Stimulated activated CD4-positive, alpha-beta T cell treated with anti-CD3 and anti-CD28 coated beads, Interleukin-15, amount 100 ng/mL, for 1 hour (primary cell): ENCODE measurements at places on chromosomes 1 and 21.

- DNase-seq = no peak
These were observed 49.0 kb upstream of the OLFM3 start for GRCh38 chr1:102045752-102046151.

GRCh38 chr1:2927393-2928360, 93.6 kb upstream of the ACTRT2 start:
- DNase-seq = no peak

DNA sequence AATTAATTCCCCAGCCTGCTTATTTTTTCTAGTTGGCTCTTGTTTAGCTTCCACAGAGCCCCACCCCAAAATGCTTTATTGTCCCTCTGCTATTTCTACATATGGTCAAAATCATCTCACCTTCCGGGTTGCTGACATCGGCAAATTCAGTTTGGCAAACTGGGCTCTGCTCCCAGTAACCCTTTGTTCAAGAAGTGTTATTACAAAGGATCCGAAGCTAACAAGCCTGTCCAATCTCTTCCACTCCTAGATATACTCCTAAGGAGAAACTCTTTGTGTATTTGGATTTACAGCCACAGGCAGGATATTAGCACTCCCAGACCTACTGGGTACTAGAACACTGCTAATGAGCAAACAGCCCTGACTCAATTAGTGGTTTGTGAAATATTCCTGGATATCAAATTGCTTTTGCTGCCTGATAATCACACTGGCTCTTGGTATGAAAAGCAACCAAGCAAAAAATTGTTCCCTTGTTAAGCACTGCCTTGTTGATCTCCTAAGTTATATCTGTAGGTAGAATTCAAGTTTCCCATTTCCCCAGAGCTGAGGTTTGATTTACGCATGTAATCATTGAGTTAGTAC, 4.0 kb downstream of the JUN start:
- DNase-seq = no peak

GRCh38 chr1:208825300-208825699, 581.1 kb upstream of the PLXNA2 start:
- no peak for DNase-seq

- no peak for DNase-seq
These were observed 225.8 kb downstream of the VAV3 start for GRCh38 chr1:107739201-107739600.

GRCh38 chr1:233331676-233332519, 4.4 kb downstream of the MAP3K21 start:
- no peak for DNase-seq

DNA sequence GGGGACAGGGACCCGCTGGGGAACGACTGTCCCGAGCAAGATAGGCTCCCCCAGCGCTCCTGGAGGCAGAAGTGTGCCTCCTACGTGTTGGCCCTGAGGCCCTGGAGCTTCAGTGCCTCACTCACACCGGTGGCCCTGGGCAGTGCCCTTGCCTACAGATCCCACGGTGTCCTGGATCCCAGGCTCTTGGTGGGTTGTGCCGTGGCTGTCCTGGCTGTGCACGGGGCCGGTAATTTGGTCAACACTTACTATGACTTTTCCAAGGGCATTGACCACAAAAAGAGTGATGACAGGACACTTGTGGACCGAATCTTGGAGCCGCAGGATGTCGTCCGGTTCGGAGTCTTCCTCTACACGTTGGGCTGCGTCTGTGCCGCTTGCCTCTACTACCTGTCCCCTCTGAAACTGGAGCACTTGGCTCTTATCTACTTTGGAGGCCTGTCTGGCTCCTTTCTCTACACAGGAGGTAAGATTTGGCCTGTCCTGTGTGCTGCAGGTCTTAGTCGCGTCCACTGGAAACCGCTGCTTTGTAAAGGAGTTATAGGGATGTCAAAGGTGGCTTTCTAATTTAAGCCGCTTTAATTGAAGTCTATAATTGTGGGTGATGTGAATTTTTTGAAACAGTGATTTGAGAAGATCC, 717 bp downstream of the UBIAD1 start:
- DNase-seq = no peak

DNA sequence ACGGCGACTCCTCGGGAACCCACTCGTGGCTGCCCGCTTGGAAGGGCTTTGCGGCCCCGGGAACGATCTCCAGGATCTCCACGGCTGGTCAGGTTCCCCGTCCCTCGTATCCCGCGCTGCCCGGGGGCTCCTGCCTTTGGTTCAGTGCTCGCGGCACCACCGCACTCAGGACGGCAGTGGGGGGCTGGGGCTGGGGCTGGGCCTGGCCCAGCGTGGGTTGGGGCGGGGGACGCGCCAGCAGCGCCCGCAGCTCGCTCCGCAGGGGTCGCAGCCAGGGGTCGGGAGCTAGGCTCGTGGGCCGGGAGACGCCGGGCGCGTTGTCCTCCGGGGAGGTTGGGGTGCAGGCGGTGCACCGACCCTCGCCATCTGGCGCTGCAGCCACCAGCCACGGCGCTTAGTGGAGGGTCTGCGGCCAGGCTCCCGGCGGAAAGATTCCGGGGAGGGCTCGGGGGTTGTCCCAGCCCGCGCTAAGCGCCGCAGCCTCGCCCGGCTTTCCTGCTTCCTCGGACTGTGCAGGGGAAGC, 8.9 kb downstream of the SIM2 start:
- DNase-seq = no peak

DNA sequence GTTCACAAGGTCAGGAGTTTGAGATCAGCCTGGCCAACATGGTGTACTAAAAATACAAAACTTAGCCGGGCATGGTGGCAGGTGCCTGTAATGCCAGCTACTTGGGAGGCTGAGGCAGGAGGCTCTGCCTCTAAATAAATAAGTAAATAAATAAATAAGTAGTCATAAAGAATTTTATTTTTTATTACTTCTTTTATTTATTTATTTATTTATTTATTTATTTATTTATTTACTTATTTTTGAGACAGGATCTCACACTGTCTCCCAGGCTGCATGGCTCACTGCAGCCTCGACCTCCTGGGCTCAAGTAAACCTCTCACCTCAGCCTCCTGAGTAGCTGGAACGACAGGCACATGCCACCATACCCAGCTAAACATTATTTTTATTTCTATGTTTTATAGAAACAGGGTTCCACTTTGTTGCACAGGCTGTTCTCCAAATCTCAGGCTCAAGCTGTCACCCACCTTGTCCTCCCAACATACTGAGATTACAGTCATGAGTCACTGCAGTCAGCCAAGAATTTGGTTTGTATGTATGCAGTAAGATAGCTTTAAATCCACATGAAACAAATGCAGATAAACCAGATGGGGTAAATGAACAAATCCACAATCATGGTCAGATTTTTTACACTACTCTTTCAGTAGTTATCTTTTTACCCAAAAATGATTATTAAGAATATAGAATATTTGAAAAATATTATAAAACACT, 523.3 kb upstream of the RGS18 start:
- no peak for DNase-seq

- no peak for DNase-seq
These were observed 11.5 kb upstream of the A3GALT2 start for GRCh38 chr1:33332357-33332789.

GRCh38 chr1:165524639-165525285, 19.0 kb upstream of the LRRC52 start:
- no peak for DNase-seq

DNA sequence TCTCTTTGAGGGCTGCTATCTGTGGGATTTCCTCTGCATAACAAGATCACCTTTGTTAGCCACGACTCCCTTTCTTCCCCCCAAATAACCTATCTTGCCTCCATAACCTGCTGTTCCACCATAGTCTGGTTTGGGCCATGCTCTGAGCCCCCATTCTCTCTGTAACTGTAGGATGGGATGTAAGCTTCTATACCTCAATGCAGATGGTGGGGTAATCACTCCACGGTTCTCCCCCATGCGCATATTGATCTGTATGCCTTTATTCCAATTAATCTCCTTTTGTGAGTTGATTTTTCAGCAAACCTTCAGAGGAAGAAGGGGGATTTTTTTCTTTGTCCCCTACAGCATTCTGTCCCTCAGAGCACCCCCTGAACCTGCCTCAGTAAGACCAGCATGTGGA, 170.1 kb upstream of the IRF2BP2 start:
- no peak for DNase-seq

DNA sequence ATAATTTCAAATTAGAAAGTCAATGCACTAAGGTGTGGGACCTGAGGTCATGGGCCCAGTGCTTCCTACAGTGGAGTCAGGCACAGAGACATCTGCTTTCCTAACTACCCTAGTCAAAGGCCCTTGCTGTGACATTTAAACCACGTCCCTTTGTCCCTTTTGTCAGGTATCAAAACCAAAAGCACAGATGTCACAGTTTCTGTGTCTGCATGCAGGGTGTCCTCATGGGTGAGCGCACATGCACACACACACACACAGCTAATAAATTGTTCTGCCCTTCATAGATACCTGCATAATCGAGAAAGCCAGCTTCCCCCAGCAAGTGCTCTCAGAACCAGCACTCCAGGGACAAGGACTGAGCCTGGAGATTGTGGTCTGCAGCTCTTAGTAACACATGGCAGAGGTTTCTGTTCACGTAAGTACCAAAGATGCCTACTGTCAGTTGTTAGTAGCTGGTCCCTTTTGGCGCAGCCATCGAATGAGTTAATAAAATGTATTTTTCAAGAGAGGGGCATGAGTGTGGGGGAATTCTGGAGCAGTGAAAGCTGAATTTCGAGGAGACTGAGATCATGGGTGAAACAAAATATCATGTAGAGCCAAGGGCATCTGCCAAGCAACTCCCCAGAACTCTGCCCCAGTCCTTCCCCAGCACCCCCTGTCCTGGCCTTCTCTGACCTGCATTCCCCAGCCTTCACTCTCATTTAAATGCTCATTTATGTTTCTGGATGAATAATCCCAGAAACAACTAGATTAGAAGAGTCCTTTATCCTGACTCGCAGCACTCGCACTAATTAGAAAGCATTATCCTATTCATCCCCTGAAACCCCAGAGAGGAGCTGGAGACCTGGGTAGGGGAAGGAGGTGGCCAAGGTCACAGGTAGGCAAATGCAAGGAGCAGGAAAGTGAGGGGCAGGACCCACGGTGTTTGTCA, 25.5 kb downstream of the TNR start:
- DNase-seq = no peak

GRCh38 chr21:44294391-44295162, 5.3 kb upstream of the PFKL start:
- DNase-seq = no peak

DNA sequence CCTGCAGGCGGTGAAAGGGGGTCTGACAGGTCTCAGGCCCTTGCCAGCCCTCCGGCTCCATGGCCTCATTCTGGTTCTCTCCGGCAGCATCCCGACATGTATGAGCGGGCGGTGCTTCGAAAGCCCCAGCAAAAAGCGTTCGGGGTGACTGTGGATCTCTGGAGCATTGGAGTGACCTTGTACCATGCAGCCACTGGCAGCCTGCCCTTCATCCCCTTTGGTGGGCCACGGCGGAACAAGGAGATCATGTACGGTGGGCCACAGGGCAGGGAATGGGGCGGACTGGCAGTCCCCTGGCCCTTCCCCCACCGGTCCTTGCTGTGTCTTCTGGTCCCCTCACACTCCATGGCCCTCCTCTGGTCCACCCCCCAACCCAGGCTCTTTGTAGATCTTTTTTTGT, 6.3 kb downstream of the IKBKE start:
- no peak for DNase-seq

DNA sequence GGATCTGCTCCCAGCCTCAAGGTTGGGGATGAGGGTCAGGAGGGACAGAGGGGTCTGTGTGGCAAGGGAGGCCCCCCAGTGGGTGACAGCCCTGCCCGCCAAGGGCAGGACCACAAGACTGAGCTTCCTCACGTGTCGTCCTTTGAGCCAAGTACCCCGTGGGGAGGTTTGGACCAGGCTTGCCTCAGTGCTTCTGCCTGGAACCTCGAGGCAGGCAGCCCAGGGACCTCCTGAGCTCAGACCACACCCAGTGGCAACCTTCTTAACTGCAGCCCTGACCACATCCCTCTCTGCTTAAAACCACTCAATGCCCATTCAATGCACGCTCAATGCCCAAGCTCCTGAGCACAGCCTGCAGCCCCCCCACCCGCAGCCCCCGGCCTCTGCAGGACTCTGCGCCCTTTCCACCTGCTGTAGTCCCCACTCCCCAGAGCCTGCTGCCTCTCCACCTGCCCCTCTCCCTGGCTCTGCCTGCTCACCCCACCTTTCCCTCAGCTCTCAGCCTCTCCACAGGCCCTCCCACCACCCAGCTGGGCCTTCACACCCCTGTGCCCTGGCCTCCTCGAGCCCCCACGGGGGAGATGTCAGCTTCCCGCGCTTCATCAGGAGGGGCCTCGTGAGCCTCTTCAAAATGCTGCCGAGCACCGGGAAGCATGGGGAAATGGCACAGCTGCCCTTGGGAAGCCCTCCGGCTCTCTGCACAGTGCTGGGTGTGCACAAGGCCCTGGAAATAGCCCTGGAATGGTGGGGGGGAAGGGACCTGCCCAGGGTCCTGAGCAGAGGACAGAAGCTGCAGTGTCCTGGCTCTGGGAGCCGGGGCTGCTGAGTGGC, 129.3 kb upstream of the VAMP3 start:
- no peak for DNase-seq

DNA sequence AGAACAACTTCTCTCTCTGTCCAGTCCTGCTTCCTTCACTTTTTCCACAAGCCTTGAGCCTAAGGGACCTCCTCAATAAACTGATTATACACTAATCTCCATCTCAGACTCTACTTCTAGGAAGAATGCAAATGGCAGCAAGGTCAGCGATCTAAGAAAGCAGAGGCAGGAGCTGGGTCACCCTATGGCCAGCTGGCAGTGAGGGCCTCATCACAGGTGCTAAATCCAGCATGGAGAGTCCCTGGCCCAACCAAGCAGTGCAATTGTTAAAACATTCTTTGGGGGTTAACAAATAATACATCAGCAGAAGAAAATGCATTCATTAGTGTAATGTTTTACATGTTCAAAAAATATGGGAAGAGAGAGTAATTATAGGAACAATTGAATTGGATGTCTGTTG, 416.0 kb downstream of the SIPA1L2 start:
- DNase-seq = no peak

DNA sequence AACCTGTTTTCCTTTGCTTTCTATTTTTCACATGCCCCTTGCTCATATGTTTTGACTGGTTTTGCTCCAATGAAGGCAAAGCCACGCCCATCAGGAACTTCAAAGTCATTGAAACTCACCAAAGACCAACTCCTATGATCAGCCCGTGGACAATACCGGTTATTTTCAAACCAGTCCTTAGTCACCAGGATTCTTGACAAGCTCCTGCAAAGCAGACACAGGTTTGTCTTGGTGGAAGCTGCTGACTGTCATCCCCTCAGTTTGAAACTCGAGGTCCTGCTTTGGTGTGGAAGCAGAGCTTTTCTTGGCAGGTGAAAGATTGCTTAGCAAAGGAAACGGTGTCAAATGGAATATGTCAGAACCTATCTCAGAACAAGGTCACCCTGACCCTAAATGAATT, 384.7 kb upstream of the CXADR start:
- DNase-seq = no peak
